T-helper 2 cell treated with Interferon-gamma antibody and Interleukin-4, amounts not matched to agents 100 ng/mL and 5 ng/mL, for 36 hours (primary cell): ENCODE measurements at places on chromosomes 5 and 9. TPM values are rescaled to one million over a fixed set of nuclear protein-coding genes. Genes with fewer than 3 reads are reported as not detected.

NMUR2 gene
- not detected in 2 replicates for total RNA-seq

INSL6 gene
- total RNA-seq = not detected in 2 replicates

SH3TC2 gene
- not detected in 2 replicates for total RNA-seq

SPINK13 gene
- total RNA-seq = not detected in 2 replicates

GKAP1 gene
- total RNA-seq = 3.5 and 3.8 TPM in 2 replicates

SPATA31E1 gene
- not detected in 2 replicates for total RNA-seq

PCDHB10 gene
- total RNA-seq = not detected in 2 replicates

SV2C gene
- total RNA-seq = 0.02 TPM in 2 replicates

FAM81B gene
- not detected in 2 replicates for total RNA-seq

HAVCR1 gene
- 1.7 and 2.2 TPM in 2 replicates for total RNA-seq

ST8SIA4 gene
- 73.8 and 77.2 TPM in 2 replicates for total RNA-seq

FUT7 gene
- total RNA-seq = 0.41 and 0.84 TPM in 2 replicates

MELK gene
- total RNA-seq = 52.6 and 56.0 TPM in 2 replicates

EDIL3 gene
- total RNA-seq = not detected in 2 replicates

MAPK9 gene
- 44.9 and 50.7 TPM in 2 replicates for total RNA-seq

PTGER4 gene
- 82.2 and 84.2 TPM in 2 replicates for total RNA-seq

TMEM215 gene
- total RNA-seq = not detected in 2 replicates

OTP gene
- total RNA-seq = not detected in 2 replicates

GPR151 gene
- not detected in 2 replicates for total RNA-seq

CTXN3 gene
- not detected in 2 replicates for total RNA-seq

PPP2R2B gene
- 0.52 and 0.80 TPM in 2 replicates for total RNA-seq

IFNK gene
- total RNA-seq = not detected in 2 replicates

IL3 gene
- total RNA-seq = 0.82 TPM in 2 replicates

SOX30 gene
- total RNA-seq = 0.11 and 0.16 TPM in 2 replicates

PDE8B gene
- total RNA-seq = 0.20 and 0.43 TPM in 2 replicates

PCDHAC2 gene
- not detected in 2 replicates for total RNA-seq

IFNA2 gene
- total RNA-seq = not detected in 2 replicates

TOMM5 gene
- 101 and 103 TPM in 2 replicates for total RNA-seq

SPINK4 gene
- not detected in 2 replicates for total RNA-seq

TCOF1 gene
- 72.0 and 74.3 TPM in 2 replicates for total RNA-seq

G3BP1 gene
- total RNA-seq = 272 and 273 TPM in 2 replicates

TNFSF15 gene
- total RNA-seq = 0.64 and 0.73 TPM in 2 replicates

CACNA1B gene
- total RNA-seq = not detected in 2 replicates

FBLL1 gene
- not detected in 2 replicates for total RNA-seq

ORM2 gene
- not detected in 2 replicates for total RNA-seq
